ENCODE measurements at places on chromosomes 2 and 18. TPM values are rescaled to one million over a fixed set of nuclear protein-coding genes. Genes with fewer than 3 reads are reported as not detected.

The ABCB11 gene
- total RNA-seq = not detected

The TAF4B gene
- 1.5 TPM for total RNA-seq

The NT5DC4 gene
- not detected for total RNA-seq

The IL1F10 gene
- not detected for total RNA-seq

The EMILIN1 gene
- 394 TPM for total RNA-seq

The PDCD1 gene
- not detected for total RNA-seq

The GULP1 gene
- 42.5 TPM for total RNA-seq

The KATNAL2 gene
- total RNA-seq = 0.89 TPM

The TMEM247 gene
- total RNA-seq = not detected

The ELOA2 gene
- not detected for total RNA-seq

The PDCL3 gene
- 17.3 TPM for total RNA-seq

The TUBA3D gene
- total RNA-seq = not detected
